ENCODE measurements at places on chromosomes 5 and 9.
A peak's percentile ranks its signal among the peaks of the same experiment; 100 is the strongest.

DNA sequence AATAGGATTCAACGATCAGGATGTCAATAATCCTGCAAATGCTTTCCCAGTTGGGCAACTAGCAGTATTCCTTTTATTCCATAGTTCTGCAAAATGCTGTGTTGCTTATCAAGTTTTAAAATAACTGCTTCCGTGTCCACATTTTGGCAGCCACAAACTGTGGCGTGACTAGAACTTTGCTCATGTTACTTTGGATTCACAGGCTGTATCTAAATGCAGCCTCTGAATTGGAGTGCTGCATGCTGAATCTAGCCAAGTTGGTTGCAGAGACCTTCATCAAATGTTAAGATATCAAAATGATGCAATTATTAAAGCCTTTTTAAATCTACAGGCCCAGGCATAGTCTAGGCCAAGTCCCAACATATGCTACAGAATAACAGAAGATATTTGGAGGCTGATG lies 249.2 kb downstream of the NR2F1-AS1 start:
- no peak for DNase-seq

GRCh38 chr9:92558612-92559374 lies 23.0 kb upstream of the ECM2 start:
- no peak for DNase-seq

GRCh38 chr9:29176786-29177185 lies 1603.5 kb upstream of the C9orf72 start:
- no peak for DNase-seq

- no peak for DNase-seq
Measured at GRCh38 chr9:14221558-14221957, 92.4 kb downstream of the NFIB start.

DNA sequence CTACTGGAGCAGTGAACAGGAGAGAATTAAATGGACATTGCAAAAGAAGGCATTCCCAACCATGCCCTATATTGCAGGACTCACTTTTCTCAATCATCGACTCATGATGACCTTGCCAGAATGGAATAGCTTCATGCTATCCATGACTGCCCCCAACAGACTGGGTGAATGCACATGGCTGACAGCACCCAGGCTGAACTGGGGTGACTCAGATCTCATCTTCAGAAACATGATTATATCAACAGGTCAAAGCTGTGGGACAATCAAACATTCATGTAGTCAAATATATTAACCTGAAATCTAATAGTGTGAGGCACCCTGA lies 34.7 kb upstream of the MIER3 start:
- no peak for DNase-seq

- DNase-seq = peak; percentile 86
Measured at GRCh38 chr9:136787690-136788400, 3.3 kb upstream of the TMEM141 start.

- no peak for DNase-seq
Measured at GRCh38 chr5:112293587-112293986, 125.5 kb downstream of the EPB41L4A start.

DNA sequence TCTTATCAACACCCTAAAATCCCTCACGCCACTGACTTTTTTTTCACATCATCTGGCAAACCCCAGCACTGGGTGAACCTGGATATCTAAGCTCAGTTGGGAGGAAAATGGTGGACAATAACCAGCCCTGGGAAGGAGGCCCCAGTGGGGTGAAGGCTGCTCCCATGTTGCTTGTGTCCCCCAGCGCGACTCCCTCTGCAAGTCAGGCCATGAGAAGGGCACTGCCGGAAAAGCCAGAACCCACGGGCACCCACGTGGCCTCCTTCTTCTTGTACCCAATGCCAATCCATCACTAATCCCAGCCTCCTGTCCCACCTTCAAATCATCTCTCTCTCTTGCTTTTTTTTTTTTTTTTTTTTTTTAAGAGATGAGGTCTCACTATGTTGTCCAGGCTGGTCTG lies 11.4 kb downstream of the CORO2A start:
- DNase-seq = no peak

GRCh38 chr9:97632248-97632984 lies 752 bp downstream of the TSTD2 start:
- peak; percentile 87 for DNase-seq

GRCh38 chr5:126138281-126138931 lies 284.8 kb upstream of the GRAMD2B start:
- peak; percentile 61 for DNase-seq

- DNase-seq = peak; percentile 4
Measured at GRCh38 chr5:130762031-130762430, 403.0 kb downstream of the HINT1 start.

DNA sequence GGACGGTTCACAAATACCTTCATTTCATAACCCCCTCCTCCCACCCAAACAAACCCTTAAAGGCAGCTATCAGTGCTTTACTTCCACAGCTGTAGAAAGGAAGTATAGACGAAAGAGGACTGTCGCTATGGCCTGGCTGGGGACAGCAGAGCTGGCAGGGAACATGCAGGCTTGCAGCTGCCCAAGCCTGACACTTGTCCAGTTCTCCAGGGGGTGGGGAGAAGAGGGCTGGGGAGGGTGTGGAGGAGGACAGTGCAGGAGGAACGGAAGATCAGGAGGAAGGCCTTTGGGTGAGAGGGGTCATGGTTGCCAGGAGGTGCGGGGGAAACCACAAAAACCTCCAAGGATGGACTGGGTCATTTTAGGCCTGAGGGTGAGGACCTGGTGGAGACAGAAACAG lies 25.9 kb downstream of the ARPC5L start:
- no peak for DNase-seq

DNA sequence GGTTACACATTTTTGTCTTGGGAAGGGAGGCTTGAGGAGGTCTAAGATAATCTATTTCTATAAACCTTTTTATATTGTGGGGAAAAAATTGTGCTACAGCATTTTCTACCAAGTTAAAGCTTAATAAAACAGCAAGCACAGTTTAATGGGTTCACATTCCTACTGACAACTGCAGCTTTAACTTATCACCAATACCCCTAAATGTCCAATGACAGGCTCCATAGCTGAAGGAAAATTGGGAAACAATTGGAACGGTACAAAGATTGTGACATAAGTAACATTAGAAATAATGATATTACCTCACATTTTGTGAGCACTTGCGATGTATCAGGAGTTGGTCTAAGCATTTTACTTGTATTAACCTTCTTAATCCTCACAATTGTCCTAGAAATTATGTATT lies 79.5 kb upstream of the HAPLN1 start:
- DNase-seq = peak; percentile 13

DNA sequence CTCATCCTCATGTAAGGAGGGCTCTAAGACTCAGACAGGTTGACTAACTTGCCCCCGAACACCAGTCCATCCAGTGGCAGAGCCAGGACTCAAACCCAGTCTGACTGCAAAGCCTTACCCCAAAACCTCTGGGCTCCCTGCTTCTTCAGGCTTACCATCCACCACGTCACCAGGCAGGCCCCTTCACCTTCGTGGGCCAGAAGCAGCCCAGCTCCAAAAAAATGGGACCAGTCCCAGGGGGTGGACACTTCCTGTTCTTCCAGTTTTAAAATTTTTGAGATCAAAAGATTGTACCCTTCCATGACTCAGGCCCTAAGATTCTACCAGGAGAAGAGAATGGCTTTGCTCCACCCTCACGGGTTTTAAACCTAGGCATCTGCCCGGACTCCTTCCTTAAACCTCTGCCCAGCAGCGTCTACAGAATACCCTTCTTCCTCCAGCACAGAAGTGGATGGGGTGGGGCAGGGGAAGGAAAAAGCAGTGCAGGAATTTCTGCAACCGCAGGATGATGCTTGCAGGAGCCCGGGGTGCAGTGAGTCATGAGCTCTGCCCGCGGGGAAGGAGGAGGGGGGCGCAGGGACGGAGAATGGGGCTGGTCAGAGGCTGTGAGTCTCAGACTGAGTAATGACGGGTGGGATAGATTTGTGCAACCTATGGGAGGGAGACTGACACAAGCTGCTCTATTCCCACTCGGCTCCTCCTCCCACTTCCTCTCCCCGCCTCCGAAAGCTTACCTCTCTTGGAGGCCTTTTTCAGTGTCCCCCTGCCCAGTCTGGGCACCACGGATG lies 50.4 kb upstream of the STXBP1 start:
- DNase-seq = no peak

DNA sequence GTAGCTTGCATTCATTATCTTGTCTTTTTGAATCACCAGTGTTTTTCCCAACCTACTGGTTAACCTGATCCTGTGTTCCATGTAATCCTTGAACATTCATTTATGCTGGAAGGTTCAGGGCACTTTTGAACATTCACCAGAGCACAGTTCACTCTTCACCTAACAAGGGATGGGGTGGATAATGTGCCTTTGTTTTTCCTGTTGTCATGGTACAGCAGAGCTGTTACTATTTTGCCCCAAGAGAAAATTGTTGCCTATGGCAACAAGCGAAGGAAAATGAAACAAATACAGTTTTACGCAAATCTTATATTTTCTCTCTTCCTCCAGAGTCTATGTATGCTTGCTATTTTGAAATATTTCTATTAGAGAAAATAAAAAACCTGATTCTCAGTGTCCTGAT lies 60.3 kb upstream of the RIOK2 start:
- DNase-seq = peak; percentile 13

DNA sequence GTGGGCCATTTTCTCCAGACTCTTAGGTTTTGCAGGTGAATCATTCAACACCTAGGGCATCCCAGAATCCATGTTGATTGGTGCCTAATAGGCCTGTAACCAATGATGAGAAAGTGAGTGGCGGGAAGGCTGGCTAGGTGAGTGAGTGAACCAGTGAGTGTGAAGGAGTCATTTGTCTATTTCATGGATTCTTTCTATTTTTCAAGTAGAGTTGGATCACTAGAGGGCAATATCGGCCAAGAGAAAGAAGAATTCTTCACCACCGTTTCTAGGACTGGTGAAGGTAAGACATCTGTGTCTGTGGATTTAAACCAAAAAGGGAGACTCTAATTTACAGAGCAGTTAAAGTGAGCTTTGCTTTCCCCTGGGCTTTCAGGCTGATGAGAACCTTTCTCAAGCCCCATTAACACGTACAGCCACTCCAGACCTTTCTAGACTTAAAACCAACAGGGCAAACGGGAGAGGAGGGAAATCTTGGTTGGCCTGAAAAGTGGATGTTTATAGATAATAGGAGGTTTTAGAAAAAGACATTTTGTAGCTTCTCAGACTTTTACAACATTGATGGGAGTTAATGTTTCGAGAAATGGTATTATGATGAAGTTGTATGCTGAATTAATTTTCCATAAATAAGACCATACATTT lies 114.3 kb upstream of the IL12B start:
- peak; percentile 87 for DNase-seq

GRCh38 chr5:168878135-168878745 lies 299.1 kb upstream of the PANK3 start:
- DNase-seq = no peak

- no peak for DNase-seq
Measured at GRCh38 chr5:173302546-173303155, 25.6 kb downstream of the STC2 start.

GRCh38 chr5:174177531-174177930 lies 132.0 kb downstream of the NSG2 start:
- no peak for DNase-seq

- peak; percentile 62 for DNase-seq
Measured at GRCh38 chr5:40669606-40670390, 9.9 kb upstream of the PTGER4 start.

- DNase-seq = no peak
Measured at GRCh38 chr9:21119093-21119770, 22.4 kb downstream of the IFNW1 start.

DNA sequence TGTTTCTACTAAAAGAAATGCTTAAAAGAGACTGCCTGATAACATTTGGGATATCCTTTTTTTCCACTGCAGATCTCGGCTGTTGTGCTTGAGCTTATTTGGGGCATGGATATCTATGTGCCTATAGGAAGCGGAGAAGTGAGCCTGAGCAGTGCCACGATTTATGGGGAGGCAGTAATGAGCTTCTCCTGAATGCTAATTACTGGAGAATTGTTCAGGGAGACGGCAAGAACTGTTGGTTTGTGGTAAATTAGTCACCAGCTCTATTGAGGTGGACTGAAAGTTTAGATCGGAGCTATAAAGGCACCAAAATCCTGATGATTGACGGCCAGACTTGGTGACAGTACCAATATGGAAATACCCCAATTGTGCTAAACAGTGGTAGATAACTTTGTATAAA lies 186.5 kb downstream of the ARHGEF28 start:
- no peak for DNase-seq

DNA sequence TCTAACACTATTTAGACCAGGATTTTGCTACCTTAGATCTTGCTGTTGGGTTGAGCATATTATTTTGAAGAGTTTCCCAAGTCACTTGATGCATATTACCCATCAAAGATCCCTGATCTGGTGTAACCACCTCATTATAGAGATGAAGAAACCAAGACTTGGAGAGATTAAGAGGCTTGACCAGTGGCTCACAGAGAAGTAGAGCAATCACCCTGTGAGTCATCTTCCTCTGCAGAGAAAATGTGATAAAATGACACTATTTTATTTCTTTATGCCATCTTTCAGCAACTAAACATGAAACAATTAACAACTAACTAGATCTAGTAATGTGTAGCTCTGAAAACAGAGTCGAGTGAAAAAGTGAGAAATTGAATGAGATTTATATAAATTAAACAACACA lies 76.1 kb downstream of the KIF4B start:
- no peak for DNase-seq

DNA sequence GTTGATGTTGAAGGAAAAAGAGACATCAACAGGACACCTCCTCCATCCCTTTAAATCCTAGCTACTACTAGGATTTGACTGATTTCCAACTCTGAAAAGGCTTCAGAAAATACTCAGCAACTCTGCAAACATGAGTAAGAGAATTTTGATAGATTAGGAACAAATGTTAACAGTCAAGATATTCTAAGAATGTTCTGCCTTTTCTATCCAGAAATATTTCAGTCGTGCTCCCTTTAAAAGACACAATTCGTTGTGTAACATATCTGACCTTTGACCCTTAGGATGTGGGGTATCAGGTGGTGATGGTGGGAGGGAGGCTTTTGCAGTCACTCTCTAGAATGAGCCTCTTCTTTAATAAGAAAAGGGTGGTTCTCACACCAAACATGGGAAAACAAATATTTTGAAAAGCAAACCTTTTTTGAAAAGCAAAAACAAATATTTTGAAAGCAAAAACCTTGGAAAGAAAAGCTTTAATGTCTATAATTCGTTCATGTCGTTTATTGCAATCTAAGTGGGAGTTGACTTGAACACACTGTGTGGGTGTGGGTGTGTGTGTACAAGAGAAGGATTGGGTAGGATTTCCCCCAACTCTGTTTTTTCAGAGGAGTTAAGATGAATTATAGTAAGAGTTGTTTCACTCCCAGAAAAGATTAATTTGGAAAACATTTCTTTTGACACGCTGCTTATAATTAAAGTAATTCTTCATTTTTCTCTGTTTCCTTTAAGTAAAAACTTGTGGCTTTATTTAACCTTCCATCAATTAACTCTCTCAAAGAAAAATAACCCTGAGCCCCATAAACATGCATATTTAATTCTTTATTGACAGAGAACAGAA lies 152.8 kb downstream of the TMEM167A start:
- no peak for DNase-seq

GRCh38 chr9:68808338-68808890 lies 103.4 kb downstream of the PIP5K1B start:
- DNase-seq = no peak

GRCh38 chr5:103283120-103283519 lies 24.6 kb downstream of the MACIR start:
- no peak for DNase-seq

- no peak for DNase-seq
Measured at GRCh38 chr9:97136421-97136820, 97.5 kb upstream of the CTSV start.

All from DMS53 (cell line).